ENCODE measurements at places on chromosomes 2 and 18.

GRCh38 chr2:127105656-127106456 is 1.1 kb downstream of the BIN1 start:
- peak; percentile 66 for DNase-seq

- peak; percentile 68 for DNase-seq
Observed at GRCh38 chr2:191625016-191625415, 52.9 kb upstream of the NABP1 start.

DNA sequence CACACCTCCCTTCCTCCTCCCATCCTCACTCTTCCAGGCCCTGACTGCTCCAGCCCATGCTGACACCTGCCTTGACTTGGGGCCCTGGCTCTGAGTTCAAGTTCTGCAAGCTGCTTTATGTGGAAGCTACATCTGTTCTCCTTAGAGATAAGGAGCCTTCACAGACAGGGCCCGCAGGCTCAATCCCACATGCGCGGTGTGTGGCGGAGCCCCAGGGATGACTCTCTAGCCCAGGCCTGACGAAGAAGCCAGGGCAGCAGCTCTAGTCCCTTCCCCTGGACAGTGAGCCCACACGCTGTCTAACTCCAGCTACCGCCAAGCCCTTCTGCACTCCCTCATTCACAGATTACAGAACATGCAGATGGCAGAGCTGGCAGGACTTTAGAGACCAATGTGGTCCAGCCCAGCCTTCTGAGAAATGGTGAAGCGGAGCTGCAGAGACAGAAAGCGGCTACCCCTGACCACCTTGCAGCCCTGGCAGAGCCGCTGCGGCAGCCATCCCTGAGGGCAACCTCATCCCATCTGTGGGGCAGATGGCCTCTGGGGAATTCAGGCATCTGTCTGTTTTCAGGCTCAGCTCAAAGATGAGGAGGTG is 304.3 kb downstream of the CELF4 start:
- no peak for DNase-seq

DNA sequence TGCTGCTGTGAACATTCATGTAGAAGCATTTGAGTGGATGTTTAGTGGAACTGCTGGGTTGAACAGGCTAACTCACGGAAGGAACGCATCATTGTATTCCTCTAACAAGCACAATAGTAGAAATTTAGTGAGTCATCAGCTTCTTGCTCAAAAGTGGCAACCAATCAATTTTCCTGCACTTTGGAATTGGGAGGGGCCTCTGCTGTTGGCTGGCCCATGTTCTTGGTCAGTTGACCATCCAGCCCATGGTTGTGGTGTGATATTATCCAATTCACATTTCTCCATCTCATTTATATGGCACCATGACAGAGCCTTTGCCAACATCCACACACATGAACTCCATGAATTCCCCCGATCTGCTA is 95.0 kb downstream of the TNFRSF11A start:
- DNase-seq: peak; percentile 3

DNA sequence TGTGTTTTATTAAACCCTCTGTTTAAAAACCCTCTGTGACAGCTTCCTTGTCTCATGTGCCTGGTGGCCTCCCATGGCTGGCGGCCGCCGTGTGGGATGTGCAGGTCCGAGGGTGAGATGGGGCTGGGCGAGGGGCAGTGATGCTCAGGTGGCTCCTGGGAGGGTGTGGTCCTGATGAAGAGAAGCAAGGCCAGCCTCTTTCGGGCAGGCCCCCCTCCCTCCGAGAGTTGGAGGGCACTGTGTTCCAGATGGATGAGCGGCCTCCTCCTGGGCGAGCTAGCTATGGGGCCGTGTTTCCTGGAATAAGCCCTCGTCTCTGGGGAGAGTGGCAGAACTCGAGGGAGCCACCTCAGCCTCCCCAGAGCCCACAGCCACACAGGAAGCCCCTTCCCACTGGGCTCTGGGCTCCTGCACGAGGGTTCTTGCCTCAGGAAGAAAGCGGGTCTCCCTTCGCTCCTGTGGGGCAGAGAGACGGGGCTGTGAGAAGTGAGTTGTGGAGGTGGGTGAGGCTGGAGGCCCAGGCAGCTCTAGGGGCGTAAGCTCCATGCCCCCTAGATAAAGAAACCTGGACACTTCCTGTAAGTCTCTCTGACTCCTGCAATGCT is 72.1 kb downstream of the ASB1 start:
- DNase-seq: no peak

DNA sequence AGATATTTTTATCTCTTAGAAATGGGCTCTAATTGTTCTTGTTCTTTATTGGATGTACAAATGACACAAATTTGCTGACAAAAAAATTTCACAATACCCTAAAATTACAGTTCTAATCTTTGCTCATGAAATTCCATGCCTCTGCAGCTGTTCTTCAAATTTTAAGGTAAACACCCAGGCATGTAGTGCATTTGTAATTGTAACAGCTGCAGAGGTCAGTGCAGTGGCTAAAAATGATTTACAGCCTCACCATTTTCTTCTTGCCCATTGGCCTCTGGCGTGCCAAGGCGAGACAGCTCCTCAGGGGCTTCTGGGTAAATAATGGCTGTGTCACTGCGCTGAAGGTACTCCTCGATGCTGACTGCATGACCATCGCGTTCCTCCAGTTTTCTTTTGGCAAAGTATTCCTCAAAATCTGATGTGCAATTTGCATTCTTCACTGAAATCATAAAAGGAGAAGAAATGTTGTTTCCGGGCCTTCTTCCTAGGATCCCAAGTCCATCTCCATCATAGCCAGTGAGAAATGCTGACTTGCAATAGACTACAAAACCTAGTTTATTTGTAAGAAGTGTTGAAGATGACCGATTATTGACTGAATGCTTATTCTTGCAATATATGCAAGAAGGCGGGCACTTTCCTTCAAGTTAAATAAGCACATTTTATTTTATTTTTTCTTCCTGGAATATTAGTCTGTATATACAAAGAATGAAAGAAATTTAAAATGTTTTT is 115.2 kb downstream of the ZEB2 start:
- no peak for DNase-seq

- DNase-seq: peak; percentile 79
Observed at GRCh38 chr2:134137182-134137611, 116.7 kb upstream of the MGAT5 start.

DNA sequence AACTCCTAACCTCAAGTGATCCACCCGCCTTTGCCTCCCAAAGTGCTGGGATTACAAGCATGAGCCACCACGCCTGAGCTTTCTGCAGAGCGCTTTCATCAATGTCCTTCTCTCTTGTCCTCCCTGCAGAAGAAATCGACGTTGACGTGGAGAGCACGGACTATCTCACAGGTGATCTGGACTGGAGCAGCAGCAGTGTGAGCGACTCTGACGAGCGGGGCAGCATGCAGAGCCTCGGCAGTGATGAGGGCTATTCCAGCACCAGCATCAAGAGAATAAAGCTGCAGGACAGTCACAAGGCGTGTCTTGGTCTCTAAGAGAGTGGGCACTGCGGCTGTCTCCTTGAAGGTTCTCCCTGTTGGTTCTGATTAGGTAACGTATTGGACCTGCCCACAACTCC is 23.1 kb downstream of the MXD1 start:
- DNase-seq: no peak

DNA sequence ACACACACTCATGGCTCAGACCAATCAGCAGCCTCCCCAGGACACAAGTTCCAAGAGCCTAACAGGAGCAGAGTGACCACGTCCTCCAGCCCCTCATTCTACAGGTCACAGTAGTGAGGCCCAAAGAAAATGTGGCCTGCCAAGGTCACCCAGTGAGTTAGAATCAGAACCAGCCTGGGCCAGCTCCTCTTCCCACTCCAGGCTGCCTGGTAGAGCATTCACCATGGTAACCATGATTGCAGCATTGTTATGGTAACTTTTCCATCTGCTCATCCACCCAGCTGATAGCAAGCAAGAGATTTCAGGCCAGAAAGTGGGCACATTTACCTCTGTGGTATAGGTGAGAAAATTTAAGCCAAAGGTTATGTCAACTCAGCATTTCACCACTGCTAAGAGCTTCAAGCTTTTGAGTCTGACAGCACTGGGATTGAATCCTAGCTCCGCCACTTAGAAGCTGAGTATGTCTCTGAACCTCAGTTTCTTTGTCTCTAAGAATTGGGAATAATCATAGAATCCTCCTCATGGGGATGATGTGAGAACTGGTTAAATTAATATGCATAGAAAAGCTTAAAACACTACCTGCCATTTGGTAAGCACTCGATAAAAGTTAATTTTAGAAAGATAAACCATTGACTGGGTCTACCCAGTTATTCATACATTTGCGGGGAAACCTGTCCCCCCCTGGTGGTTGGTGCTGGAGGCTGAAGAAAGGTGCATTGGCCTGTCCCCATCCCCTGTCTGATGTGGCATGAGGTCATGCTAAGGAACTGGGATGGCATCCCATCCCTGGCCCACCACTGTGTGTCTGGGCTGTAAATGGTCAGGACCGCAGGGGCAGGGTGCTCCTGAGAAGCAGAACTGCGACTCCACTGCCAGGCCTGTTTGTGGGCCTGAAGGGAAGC is 181.5 kb downstream of the KLHL29 start:
- DNase-seq: no peak

- peak; percentile 17 for DNase-seq
Observed at GRCh38 chr2:181025004-181025403, 44.6 kb downstream of the UBE2E3 start.

GRCh38 chr2:2960441-2961133 is 417.0 kb downstream of the EIPR1 start:
- DNase-seq: no peak

GRCh38 chr18:22499421-22499820 is 81.7 kb upstream of the CTAGE1 start:
- DNase-seq: no peak

DNA sequence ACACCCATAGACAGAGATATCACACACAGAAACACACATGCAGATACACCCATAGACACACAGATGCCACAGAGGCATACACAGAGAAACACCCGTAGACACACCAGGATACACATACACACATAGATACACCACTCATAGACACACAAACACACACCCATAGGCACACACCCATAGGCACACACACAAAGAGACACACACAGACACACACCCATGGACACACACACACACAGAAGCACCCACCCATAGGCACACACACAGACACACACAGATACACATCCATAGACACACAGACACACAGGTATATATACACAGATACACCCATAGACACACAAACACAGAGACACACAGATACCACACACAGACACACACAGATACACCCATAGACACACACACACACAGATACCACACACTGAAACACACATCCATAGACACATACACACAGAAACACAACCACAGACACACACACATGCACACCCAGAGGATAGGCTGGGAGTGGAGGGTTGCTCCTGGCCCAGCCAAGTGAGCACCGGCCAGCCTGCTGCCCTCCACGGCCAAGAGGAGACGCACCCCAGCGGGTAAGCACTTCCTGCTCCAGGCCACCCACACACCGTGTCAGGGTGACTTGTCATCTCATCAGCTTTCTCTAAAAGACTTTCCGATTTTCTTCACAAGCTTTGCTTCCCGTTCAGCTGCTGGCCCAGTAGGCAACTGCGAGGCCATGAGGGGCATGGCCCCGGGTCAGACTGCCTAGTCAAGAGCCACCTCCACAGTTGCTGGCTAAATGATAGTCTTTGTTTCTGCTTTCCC is 14.1 kb upstream of the CNNM3 start:
- no peak for DNase-seq

- DNase-seq: no peak
Observed at GRCh38 chr2:29061176-29061575, 13.1 kb downstream of the PCARE start.

GRCh38 chr18:33116376-33116775 is 324.1 kb downstream of the CCDC178 start:
- no peak for DNase-seq

GRCh38 chr2:128396500-128396891 is 77.8 kb upstream of the HS6ST1 start:
- DNase-seq: peak; percentile 85

DNA sequence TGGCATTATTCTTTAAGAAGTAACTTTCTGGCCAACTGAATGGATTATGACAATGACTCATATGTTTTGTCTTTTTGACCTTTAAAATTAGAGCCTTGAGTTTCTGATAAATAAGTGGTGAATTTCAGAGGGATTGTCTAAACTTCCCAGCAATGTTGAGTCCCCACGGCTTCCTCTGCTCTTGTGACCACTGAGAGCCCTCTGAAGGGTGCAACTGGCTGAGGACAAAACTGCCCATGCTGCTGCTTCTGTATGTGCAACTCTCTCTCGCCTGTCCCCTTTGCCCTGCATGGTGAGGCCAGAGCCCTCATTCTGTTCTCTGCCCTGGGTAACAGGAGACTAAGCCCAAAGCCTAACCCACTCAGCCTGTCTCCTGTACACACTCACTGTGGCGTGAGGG is 52.7 kb upstream of the SLC14A1 start:
- no peak for DNase-seq

GRCh38 chr2:238873381-238873801 is 25.5 kb downstream of the TWIST2 start:
- no peak for DNase-seq

GRCh38 chr2:211836409-211836808 is 702.2 kb downstream of the ERBB4 start:
- DNase-seq: no peak

DNA sequence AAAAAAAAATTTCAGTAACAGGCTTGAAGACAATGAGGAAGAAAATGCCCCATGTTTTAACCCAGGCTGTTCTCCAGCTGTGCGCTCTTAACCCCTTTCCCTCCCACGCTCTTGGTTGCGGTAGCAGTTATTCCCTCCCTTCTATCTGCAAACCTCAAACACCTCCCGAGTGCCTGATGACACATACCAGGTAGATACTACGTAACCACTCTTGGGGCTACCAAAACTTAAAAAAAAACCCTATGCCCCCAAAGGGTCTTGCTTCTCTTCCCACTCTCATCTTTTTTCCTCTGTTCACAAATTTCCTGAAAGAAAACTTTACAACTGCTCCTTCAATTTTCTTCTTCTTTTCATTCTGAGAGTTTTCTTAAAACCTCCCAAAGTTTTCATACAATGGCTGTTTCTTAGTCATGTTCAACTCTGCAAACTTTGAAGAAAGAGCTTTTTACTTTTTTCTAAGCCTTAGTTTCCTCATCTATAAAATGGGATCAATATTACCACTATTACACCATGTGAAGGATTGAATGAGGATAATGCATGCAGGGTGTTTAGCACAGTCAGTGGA is 4.9 kb upstream of the DRC1 start:
- no peak for DNase-seq

DNA sequence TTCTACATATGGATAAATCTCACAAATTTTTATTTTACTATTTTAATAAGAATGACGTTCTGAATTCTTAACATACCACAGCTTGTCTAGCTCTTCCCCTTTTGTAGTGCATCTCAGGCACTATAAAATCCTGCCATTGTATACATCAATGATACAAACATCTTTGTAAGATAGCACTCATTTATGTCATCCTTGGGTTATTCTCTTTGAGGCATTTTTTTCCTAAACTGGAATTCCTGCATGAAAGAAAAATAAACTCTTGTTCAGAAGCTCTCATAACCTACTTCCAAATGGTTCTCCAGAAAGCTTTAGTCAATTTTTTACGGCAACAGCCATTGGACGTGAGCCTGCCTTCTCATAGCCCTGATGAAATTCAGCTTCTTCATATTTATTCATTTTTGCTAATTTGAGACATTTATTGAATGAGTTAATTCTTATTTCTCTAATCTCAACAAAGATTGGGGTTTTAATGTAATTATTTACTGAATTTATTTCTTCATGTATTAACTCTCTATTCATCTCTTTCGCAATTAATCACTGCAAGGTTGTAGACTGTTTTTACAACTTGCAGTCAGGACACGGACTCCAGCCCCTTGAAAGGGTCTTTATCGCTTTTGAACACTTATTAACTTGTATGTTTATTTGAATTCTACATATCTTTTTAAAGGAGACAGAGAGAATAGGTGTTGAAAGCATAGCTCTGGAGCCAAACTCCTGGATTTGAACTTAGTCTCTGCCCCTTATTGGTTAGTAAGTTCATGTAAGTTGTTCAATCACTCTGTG is 57.6 kb upstream of the PARD3B start:
- DNase-seq: peak; percentile 68

Measured in fibroblast of skin of scalp (primary cell).